ENCODE measurements at places on chromosomes 3 and 15. TPM values are rescaled to one million over a fixed set of nuclear protein-coding genes. Genes with fewer than 3 reads are reported as not detected.

ERC2 gene
- total RNA-seq, result 0.11 TPM

RHOA gene
- 450 TPM for total RNA-seq

C2CD4A gene
- not detected for total RNA-seq

MYRIP gene
- not detected for total RNA-seq

LMLN gene
- total RNA-seq, result 2.7 TPM

CTXN2 gene
- 0.05 TPM for total RNA-seq

ABI3BP gene
- total RNA-seq, result not detected

WDR76 gene
- 86.1 TPM for total RNA-seq

TLR9 gene
- not detected for total RNA-seq

GPR149 gene
- not detected for total RNA-seq

FHIT gene
- total RNA-seq, result 40.6 TPM

COLQ gene
- total RNA-seq, result 3.9 TPM

ADAMTS9 gene
- not detected for total RNA-seq

TMIE gene
- 0.23 TPM for total RNA-seq

SLC7A14 gene
- not detected for total RNA-seq

TGM5 gene
- 0.09 TPM for total RNA-seq

SNX22 gene
- total RNA-seq, result 0.36 TPM

PPCDC gene
- total RNA-seq, result 50.2 TPM

P2RY1 gene
- 1.7 TPM for total RNA-seq

ITGA11 gene
- 0.64 TPM for total RNA-seq

CPLX3 gene
- total RNA-seq, result 0.25 TPM

RASL12 gene
- not detected for total RNA-seq

ATP10A gene
- 60.2 TPM for total RNA-seq

CPA3 gene
- total RNA-seq, result not detected

SLC24A5 gene
- total RNA-seq, result not detected

CSPG5 gene
- 0.64 TPM for total RNA-seq

DZIP3 gene
- total RNA-seq, result 9.6 TPM

P2RY14 gene
- 0.57 TPM for total RNA-seq

PIGZ gene
- total RNA-seq, result 3.1 TPM

All from T-helper 2 cell treated with Interferon-gamma antibody and Interleukin-4, amounts not matched to agents 100 ng/mL and 5 ng/mL, for 36 hours (primary cell).